ENCODE measurements at places on chromosomes 16 and 17. TPM values are rescaled to one million over a fixed set of nuclear protein-coding genes. Genes with fewer than 3 reads are reported as not detected.

SEPTIN12 gene
- not detected for total RNA-seq

TMEM238L gene
- not detected for total RNA-seq

HIC1 gene
- 67.7 TPM for total RNA-seq

IGF2BP1 gene
- total RNA-seq, result 28.5 TPM

SLC5A10 gene
- not detected for total RNA-seq

CMTM3 gene
- total RNA-seq, result 14.8 TPM

NGFR gene
- 0.28 TPM for total RNA-seq

TNFSF13 gene
- total RNA-seq, result 0.83 TPM

PIMREG gene
- total RNA-seq, result 13.7 TPM

ZMYND15 gene
- not detected for total RNA-seq

GAS2L2 gene
- not detected for total RNA-seq

Measured in smooth muscle cell of the umbilical artery (primary cell).